Putamen (tissue), 1 donor: ENCODE measurements at places on chromosomes 1 and 21.

DNA sequence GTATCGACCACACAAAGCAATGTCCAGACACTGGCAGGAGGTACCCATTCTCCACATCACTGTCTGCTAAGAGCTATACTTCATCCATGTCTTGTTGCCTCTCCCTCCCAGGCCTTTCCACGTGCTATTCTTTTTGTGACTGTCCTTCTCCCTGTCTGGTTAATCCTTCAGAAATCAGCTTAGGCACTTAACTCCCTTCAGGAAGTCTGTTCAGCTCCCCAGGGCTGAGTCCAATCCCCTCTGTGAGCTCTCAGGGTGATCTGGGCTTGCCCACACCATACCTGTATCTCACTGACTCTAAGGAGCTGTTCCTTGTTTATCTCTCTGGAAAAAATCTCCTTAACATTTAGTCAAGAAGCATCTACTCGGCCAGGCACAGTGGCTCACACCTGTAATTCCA lies 69.4 kb downstream of the NID1 start:
- DNase-seq, result no peak

GRCh38 chr1:80363689-80364475 lies 1357.4 kb upstream of the ADGRL4 start:
- no peak for DNase-seq

DNA sequence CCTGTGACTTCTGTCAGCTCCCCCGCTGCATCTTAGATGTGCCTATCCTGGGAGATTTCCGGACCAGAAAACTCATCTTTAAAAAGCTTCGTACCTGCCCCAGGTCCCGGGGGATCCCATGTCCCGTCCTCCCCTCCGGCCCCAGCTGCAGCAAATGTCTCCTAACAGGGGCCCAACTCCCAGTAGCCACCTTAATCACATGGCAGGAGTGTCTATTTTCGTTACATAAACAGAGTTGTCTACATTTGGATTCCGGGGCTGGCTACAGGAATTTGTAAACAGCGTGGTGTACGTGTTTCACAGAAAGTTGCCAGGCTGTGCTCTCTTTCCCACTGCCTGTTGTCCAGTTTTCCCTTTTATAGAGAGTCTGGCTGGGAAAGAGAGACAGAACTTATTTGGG lies 17.9 kb upstream of the KCNE2 start:
- DNase-seq, result no peak

- no peak for DNase-seq
These were observed 10.2 kb downstream of the RPS6KC1 start for GRCh38 chr1:213061263-213061662.

GRCh38 chr1:192729500-192729899 lies 79.3 kb upstream of the RGS2 start:
- DNase-seq, result no peak

GRCh38 chr1:30414086-30414850 lies 309.1 kb downstream of the MATN1 start:
- no peak for DNase-seq

DNA sequence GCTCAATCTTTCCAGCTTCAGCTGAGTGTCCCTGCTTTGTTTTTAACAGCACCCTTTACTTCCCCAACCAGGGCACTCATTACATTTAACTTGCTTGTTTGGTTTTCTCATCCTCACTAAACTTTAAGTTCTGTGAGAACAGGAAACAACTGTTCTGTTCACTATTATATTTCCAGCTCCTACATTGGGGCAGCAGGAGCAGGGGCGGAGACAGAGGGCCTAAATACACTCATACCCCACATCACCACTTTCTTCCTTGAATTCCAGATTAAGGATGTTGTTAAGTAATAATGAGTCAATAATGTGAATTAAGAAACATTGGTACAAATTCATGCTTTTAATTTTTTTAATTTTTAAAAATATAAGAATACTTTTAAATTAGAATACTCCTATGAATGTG lies 6.0 kb downstream of the DRAM2 start:
- DNase-seq, result no peak

DNA sequence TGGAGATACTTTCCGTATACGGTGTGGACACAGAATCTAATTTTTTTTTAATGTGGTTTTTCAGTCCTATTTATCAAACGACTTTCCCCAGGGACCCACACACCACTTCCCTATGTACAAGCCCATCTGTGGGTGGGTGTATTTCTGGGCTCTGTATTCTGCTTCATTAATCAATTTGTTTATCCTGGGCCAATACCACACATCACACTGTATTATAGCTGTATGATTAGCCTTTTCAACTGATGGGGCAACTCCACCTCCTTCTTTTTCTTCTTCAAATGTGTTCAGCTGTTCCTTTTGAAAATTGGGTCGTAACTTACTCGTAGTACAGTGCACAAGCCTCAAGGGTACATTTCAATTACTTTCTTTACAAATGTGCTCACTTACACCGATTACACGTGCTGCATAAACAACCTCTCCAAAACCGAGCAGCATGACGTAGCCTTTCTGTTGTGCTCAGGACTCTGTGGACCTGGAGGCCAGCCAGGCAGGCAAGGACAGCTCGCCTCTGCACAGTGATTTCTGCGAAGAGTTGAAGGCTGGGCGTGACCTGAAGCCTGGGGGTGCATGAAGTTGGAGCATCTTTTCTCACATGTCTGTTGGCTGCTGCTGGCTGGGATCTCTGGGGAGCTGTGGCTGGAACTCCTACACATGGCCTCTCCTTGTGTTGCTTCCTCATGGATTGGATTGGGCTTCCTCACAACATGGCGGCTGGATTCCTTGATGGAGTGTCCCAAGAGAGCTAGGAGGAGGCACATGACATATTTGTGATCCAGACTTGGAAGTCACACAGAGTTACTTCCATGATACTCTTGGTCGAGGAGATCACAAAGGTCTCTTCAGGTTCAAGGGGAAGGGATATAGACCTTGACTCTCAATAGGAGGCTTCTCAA lies 126.5 kb downstream of the CRYAA start:
- DNase-seq, result no peak

GRCh38 chr1:225448146-225448805 lies 20.4 kb upstream of the LBR start:
- DNase-seq, result peak; percentile 69

DNA sequence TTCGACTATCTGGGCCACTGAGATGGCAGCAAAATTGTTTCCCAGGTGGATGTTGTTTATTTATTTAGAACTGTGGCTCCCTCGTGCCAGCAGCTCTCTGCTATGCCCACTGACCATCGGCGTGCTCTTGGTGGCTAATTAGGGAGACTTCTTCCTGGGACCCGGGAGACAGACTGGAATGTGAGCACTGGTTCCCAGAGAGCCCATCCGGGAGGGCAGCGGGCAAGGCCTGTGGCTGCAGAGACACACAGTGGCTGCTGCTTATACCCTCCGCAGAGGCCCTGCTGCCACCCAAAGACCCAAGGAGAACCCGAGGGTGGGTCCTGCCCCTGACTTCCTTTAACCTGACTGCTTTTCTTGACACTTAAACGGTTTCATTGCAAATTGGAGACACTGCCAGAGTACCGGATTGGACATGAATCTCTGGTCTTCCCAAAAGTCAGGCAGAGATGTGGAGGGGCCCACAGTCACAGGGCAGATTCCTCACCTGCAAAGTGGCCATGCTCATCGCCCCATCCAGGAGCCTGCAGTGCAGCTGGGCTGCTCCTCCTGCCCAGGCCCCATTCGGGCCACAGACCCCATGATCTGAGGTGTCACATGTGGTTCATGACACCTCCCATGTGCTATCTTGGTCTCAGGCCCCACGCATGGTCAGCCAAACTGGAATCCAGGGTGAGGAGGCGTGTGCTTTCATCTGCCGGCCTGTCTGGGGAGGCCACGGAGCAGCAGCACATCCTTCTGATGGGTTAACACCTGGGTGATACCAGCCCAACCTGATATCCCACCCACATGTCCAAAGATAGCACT lies 5.7 kb upstream of the MATN1 start:
- no peak for DNase-seq
